ENCODE measurements at places on chromosomes 4 and X.

DNA sequence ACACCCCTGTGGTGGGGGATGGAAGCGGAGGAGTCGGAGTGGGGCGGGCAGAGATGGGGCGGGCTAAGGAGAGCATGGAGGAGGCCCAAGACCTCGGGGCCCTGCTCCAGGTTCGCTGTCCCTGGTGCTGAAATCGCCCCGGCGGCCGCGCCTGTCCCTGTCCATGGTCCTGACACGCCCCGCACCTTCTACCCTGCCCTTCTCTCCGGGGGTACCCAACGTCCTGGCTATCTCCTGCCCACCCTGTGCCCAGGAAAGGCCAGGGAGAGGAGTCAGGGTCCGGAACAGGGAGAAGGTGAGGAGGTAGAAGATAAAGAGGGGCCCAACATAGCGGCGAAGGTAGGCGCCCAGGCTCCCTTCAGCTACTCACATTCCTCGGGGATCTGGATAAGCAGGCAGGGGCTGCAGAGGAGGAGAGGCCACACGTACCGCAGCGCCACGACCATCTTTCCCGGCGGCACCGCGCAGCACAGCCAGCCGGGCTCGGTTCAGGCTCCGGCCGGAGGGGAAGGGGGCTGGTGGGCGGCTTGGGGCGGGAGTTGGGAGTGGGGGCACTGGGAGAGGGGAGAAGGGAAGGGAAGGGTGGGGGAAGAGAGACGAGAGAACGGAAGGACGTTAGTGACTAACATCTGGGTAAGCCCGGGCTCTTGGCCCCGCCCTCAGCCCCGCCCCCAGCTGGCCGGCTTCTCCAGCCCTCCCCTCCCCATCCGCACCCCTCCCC is 10.4 kb downstream of the L1CAM start:
- DNase-seq: peak; percentile 71

- no peak for DNase-seq
Observed at GRCh38 chr4:176054942-176055341, 10.7 kb upstream of the WDR17 start.

- no peak for DNase-seq
Observed at GRCh38 chr4:145339075-145339725, 142.5 kb upstream of the SMAD1 start.

DNA sequence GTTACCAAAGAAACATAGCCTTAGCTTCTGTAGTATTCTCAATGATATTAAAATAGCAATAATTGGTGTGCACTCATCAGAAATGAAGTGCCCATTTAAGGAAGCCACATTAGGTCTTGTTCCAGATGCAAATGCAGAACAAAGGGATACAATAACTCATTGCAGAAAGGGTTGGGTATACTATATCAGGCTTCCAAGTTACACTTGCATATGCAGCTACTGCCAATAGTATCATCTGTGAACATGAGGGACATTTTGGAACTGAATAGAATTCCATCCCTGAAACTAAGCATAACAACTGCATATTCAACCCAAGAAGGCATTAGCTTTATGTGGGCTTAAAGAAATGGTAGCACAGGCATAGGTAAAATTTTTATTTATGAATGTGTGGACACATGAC is 167.8 kb downstream of the ANTXR2 start:
- DNase-seq: no peak

GRCh38 chrX:19705196-19705769 is 182.1 kb downstream of the SH3KBP1 start:
- DNase-seq: no peak

DNA sequence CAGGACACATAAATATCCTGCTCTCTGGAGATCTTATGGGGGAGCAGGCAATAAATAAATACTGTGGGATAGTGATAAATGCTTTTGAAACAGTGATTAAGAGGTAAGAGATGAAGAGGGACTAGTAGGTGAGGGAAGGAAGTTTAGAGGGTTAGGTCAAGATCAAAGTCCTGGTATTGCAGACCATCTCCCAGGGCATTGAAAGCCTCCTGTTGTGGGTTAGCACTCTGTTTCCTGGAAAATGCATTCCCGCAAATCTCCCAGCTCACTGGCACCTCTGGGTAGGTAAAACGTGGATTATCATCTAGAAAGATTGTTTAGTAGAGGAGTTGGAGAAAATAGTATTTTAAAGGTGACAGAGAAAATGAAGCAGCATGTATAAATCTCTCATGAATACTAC is 2.2 kb downstream of the SNX25 start:
- DNase-seq: no peak

DNA sequence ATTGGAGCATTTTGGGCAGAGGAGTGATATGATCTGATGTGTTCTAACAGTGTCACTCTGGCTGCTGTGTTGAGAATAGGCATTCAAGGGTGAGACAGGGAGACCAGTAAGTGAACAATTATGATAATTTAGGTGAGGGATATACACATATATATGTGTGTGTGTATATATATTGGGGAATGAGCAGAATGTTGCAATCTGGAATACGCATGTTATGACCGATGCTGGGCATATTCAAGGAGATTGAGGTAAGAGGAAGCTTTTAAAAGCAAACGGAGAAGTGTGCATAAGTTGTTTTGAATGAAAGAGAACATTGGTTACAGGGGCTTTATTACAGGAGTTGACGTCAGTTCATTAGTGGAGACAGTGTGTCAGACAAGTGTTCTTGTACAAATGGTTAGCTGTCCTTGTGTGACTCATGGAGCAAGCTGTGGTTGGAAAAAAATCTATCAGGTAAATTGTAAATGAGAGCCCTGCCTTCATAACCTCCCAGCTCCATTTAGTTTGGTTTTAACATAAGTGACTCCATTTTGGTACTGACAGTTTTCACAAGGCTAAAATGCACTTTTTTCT is 442.5 kb upstream of the LCORL start:
- no peak for DNase-seq

DNA sequence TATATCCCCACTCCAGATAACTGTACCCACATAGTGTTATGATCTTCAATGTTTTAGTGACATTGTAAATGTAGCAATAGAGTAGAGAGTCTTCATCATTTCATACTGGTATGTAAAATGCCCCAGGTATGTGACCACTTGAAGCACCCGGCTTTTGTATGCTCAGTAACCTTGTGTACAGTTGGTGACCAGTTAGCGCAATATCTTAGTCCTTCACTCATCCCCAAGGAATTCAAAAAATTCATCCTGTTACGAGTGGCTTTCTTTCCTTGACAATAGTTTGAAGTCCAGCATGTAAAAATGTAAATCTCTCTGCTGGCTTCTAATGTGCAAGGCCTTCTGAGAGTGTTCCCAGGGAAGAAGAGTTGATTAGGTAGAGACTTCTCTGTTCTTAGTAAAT is 145.6 kb downstream of the ARX start:
- DNase-seq: no peak

GRCh38 chr4:21593671-21594001 is 354.9 kb downstream of the KCNIP4 start:
- DNase-seq: no peak

GRCh38 chr4:167183036-167183435 is 51.3 kb downstream of the SPOCK3 start:
- DNase-seq: no peak

- DNase-seq: no peak
Observed at GRCh38 chr4:121126449-121127006, 37.6 kb downstream of the TNIP3 start.

GRCh38 chrX:106378616-106379015 is 210.5 kb downstream of the PWWP3B start:
- DNase-seq: no peak

- peak; percentile 12 for DNase-seq
Observed at GRCh38 chr4:107718351-107718965, 1.6 kb downstream of the PAPSS1 start.

- no peak for DNase-seq
Observed at GRCh38 chr4:118259111-118259510, 93.7 kb downstream of the PRSS12 start.

GRCh38 chrX:74890676-74891430 is 34.4 kb downstream of the NEXMIF start:
- DNase-seq: no peak

DNA sequence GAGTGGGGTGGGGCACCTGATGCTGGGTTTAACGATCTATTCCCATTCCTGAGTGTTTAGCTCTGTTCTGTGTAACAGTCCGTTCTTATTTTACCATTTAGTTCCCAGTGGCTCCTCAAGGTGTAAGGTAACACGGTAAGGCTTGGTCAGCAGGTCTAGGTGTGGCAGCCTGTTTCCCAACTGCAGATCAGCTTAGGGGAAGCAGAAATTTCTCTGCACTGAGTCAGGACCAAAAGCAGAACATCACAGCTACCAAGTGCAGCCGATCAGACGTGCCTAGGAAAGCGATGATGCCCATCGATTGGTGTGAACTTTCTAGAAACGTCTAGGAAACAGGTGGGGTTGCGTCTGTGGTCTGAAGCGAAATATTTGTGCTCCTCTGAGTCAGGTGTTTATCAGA is 240.1 kb downstream of the STIM2 start:
- no peak for DNase-seq

DNA sequence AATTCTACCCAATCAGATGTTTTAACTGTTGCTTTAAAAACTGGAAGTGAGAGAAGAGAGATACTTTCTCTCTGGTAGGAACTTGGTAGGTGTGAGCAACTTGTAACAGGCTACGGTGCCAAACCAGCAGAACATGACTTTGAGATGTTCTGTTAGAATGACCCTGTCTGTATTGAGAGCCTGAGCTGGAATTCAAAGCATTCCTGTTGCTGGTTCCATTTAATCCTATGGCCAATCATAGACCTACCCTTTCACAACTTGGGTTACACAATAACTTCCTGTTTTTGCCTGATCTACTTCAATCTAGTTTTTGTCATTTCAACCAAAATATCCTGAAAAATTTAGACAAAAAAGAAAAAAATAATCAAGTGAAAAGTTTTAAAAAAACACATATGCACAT is 1.7 kb upstream of the PRRG1 start:
- no peak for DNase-seq

GRCh38 chr4:84167564-84167963 is 331.5 kb downstream of the NKX6-1 start:
- no peak for DNase-seq

DNA sequence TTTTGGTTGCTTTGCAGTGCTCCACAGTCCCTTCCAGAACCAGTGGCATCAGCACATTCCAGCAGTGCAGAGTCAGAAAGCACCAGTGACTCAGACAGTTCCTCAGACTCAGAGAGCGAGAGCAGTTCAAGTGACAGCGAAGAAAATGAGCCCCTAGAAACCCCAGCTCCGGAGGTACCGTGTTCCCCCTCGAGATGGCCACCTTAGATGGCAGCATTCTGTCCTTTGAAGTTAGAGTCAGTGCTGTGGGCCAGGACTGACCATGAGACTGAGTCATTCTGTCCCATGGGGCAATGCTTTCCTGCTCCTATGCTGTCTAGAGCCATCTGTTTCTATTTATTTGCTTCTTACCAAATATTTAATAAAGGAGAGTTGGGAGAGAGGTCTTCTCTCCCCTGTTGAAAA is 112.3 kb downstream of the KLHL8 start:
- no peak for DNase-seq

GRCh38 chr4:41594432-41594831 is 56.5 kb downstream of the LIMCH1 start:
- no peak for DNase-seq

- no peak for DNase-seq
Observed at GRCh38 chr4:44446191-44446590, 2.4 kb downstream of the KCTD8 start.

- DNase-seq: no peak
Observed at GRCh38 chr4:100795581-100795980, 277.8 kb upstream of the EMCN start.

DNA sequence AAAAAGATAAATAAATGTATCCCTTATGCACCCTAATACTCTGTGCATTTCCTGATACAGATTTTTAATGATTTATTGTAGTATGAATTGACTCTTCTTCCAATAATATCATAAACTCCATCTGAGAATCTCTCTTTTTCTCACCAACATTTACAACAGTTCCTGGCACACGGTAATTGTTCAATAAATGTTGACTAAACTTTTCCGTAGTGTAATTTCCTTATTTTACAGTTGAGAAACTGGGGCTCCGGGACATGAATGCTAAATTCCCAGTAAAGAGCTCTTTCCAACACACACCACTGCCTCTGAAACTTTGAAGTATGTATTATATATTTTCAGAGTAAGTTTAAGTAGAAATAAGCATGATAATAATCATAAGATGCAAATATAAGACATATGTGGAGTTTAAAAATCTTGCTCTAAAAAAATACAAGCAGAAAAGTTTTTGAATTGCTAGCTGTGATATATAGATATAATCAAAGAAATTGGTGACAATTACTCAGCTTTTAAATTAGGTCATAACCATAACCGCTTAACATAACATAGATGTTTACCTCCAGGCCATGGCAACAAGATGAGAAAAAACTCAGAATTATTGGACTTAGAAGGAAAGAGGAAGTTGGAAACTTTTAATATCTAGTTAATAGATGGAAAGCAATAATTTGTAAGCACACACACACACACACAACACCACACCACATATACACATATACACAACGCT is 28.2 kb upstream of the ANTXR2 start:
- no peak for DNase-seq

- DNase-seq: no peak
Observed at GRCh38 chrX:98459669-98460068, 1576.0 kb downstream of the RPA4 start.

- DNase-seq: no peak
Observed at GRCh38 chr4:56671373-56671772, 9.7 kb downstream of the HOPX start.

Measured in stimulated activated naive CD8-positive, alpha-beta T cell treated with anti-CD3 and anti-CD28 coated beads, Interleukin-15, amount 100 ng/mL, for 72 hours (primary cell).